ENCODE measurements at places on chromosomes 13 and 19. TPM values are rescaled to one million over a fixed set of nuclear protein-coding genes. Genes with fewer than 3 reads are reported as not detected.
A peak's percentile ranks its signal among the peaks of the same experiment; 100 is the strongest.

Gene LILRB4
- polyA plus RNA-seq: 1.3 TPM

Gene BEST2
- 0.23 TPM for polyA plus RNA-seq

GRCh38 chr13:65929436-65929835, 1300.7 kb downstream of the PCDH9 start:
- no peak for DNase-seq

- no peak for DNase-seq
These were observed 1.1 kb downstream of the SYDE1 start for GRCh38 chr19:15108145-15108844.

DNA sequence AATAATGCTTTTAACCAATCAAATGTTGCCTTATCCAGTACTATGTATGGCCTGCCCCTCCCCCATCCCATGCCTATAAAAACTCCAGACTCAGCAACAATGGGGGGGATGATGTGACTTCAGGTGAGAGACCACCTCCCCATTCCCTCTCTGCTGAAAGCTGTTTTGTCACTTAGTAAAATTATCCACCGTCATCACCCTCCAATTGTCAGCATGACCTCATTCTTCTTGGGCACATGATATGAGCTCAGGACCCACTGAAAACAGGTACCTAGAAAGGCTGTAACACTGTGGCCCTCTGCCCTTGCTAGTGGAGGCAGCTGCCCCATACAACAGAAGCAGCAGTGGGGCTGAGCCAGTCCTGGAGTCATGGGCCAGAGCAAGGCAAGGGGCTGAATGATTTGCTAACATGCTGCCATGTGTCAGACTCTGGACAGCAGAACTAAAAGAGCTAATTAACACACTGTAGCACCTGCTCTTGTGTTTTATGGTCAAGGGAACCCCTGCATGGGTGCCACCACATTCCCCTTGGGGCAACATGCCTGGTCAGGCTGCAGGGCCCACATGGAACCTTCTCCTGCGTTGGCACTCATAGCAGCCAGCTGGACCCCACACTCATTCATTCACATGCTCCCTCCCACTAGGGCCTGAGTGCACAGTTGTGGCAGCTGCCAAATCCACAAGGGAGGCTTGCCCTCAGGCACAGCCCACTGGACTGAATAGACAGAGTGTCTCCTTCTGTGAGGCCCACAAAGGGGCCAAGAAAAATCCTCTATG, 722.2 kb upstream of the PCDH20 start:
- DNase-seq: no peak

DNA sequence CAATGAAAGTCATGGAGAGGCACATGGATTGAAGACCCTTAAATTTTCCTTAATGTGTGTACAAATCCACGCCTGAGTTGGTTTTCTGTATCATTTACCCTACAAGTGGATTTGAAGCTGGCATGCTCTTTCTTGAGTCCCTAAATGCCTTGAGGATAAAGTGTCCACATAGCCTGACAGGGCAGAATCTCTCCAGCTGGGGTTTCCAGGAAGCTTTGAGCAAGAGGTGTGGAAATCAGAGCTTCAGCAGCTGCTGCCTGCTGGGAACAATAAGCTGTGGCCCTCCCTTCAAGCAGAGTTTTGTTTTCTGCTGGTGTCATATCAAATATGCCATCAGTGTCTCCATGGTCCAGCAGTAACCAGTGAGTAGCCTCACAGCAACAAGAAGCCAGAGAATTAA, 120.3 kb upstream of the SERTM1 start:
- no peak for DNase-seq

- no peak for DNase-seq
These were observed 329.8 kb upstream of the MIR17HG start for GRCh38 chr13:91017669-91018053.

- no peak for DNase-seq
These were observed 78.2 kb downstream of the AKAP11 start for GRCh38 chr13:42350141-42350540.

DNA sequence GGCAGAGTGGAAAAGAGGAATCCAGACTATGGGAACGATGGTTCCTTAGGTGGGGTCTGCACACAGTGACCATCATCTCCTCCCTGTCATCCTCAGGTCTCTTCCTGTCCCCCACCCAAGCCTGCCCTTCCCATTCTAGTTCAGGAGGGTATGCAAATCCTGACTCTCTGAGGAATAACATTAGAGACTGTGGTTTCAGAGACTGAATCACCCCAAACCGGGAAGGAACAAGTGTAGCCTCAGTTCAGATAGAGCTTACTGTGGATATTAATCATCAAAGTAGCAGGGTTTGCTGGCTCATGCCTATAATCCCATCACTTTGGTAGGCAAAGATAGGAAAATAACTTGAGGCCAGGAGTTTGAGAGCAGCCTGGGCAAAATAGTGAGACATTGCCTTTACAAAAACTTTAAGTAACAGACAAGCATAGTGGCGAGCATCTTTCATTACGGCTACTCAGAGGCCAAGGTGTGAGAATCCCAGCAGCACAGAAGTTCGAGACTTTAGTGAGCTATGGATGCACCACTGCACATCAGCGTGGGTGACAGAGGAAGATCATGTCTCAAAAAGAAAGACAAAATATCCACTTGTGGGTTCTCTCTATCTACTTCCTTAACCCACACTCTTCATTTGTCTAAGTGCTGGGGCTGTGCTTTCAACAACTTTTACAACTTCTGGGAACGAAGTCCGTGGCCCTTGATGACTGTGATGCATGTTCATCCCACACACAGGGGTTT, 19.3 kb upstream of the LGALS13 start:
- no peak for DNase-seq

DNA sequence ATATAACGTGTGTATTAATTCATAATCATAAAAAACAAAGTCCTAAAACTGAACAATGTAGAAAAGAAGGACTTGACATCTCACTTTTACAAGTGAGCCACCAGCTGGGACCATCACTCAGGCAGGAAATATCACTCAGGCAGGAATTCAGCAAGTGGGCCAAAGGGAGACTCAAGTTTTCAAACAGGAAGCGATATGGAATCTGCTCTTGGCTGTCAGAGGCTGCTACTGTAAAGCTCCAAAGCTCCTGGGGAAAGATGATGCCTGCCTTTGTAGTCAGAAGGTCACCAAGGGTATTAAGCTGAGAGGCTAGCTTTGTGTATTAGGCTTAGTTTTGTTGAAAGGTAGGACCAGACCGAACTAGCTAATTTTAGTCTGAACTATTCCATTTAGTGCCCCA, 5.5 kb upstream of the AKAP11 start:
- peak; percentile 43 for DNase-seq

DNA sequence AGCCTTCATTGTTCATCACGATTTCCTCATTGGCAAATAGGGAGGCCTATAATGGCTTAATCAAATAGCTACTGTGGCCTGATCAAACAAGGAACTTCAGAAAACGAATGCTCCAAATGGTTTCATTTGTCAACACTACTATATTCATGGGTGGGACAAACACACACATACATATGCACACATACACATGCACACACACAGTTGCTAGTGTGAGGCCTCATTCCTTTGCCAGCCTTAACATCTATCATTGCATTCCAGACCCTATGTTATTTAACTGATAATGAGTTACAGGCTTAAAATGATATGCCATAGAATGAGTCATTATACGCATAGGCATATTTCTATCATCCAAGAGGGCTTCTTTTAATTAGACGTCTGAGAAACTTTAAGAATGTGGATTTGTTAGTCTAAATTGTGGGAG, 140.2 kb downstream of the KLF5 start:
- no peak for DNase-seq

Gene DCLK1
- 7.0 TPM for polyA plus RNA-seq

DNA sequence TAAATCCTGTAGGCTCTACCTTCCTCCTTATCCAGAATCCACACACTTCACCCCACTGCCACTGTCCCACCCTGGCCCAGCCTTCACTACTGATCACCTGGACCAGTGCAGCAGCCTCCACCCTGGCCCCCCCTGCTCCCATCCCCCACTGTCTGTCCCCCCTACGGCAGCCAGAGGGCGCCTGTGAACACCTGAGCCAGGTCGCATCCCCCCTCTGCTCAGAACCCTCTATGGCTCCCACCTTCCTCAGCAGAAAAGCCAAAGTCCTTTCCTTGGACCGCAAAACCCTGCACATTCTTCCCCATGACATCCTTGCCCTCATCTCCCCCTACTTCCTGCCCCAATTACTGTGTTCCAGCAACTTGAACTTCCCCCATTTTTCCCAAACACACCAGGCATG, 20.6 kb downstream of the ELAVL3 start:
- no peak for DNase-seq

GRCh38 chr19:47036097-47036651, 12.2 kb downstream of the TMEM160 start:
- DNase-seq: no peak

DNA sequence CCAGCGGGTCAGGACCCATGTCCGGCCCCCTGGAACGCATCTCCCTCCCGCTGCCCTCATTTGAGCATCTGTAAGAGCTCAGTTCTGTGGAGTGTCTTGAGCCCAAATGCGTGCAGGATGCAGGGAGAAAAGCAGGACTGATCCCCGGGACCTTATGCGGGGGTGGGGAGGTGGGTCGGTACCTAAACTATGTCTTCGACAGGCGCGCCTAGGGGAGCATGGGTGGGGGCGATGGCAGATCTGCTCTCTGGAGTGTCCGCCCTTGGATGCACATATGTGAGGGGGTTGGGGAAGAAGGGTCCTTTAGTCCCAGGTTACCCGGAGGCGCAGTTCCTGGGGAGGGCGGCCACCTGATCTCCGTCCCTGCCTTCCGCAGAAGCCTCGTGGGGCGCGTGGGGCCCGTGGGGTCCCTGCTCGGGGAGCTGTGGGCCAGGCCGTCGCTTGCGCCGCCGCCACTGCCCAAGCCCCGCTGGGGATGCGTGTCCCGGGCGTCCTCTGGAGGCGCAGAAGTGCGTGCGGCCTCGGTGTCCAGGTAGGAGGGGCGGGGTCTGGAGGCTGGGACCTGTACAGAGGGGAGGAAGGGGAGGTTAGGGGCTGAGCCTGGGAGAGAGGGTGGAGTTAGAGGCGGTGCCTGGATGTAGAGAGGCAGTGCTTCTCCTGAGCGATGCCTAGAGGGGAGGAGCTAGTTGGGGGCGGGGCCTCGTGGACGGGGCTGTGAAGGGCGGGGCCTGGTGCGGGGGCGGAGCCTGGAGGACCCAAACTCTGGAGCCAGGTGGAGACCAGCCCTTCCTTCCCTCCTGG, 2.9 kb downstream of the CILP2 start:
- DNase-seq: no peak

Gene PRRG2
- 7.3 TPM for polyA plus RNA-seq

DNA sequence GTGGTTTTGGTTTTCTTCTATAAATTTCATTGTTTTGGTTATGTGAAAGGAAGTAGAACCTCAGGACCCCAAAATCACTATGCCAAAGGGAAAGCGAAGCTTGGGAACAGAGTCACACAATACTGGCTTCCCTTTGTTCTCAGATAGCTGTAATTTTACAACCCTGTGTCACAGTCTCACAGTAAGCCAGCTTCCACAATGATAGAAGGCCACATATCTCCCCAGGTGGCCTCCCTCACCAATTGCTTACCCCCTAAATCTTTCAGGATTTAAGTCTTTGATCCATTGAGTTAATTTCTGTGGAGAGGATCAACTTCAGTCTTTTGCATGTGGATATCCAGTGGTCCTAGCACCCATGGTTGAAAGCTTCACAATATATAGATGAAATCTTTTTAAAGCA, 58.7 kb downstream of the SLC15A1 start:
- no peak for DNase-seq

Gene KLHL1
- polyA plus RNA-seq: 0.55 TPM

DNA sequence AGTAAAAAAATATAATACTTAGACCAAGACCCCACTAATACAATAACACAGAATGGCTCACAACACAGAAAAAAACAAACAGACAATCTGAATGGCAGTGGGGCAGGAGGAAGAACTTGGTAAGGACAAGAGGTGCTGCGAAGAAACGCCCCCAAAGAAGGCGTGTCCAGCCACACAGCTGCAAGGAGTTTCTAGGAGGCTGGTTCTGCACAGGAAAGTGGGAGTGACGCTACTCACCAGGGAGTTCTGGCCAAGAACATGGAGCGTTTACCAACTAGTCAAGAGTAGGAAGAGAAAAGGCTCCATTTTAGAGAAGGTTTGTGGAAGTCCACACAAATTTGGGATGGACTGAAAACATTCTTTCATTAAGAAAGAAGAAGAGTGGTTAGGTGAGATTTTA, 95.3 kb upstream of the SLC15A1 start:
- DNase-seq: no peak

DNA sequence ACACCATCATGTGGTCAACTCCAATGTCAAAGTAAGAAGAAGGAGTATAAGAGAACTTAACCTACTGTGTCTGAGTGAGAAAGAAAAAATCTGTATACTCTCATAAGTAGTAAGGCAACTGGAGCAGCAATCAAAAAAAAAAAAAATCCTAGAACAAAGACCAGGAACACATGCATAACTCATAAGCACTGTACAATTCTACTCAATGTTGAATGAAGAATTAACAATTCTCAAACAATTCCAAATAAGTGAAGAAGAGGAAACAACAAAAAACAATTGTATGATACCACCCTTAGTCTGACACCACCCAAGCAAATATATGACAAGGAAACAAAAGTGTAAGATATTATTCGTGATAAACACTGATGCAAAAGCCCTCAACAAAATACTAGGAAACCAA, 24.6 kb downstream of the ZNF160 start:
- DNase-seq: no peak

DNA sequence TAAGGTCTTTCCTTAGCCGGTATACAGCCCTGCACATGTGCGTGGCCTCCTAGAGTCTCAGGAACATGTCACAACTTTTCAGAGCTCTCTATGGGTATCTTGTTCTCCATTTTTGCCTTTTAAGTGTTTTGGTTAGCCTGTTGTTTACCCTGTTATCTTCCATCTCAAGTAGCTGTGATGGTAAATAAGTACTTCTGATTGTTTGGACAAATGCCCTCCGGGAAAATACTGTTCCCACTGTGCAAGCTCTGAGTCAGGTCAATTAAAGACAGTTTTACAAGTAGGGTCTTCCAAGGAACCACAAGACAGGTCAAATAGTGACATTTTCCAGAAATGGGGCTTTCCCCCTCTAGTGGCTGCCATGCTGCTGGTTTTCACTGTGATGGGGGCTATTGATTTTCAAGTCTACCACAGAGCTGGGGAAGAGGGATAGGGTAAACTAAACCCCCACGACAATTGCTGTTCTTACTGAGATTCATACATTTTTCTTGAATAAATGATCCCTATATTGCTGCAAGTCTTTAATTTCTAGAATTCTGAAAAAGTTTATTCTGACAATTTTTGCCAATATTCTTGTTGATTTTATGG, 109.5 kb downstream of the TM9SF2 start:
- DNase-seq: no peak

Gene PBX4
- 6.1 TPM for polyA plus RNA-seq

- no peak for DNase-seq
These were observed 1.2 kb downstream of the KLF2 start for GRCh38 chr19:16325641-16326400.

- DNase-seq: no peak
These were observed 10.7 kb downstream of the TM6SF2 start for GRCh38 chr19:19262190-19263057.

Gene AP1M2
- 35.5 TPM for polyA plus RNA-seq

Gene HSPBP1
- polyA plus RNA-seq: 24.0 TPM

GRCh38 chr13:42035905-42036521, 12.4 kb upstream of the DGKH start:
- no peak for DNase-seq

Gene ZNF497
- 4.2 TPM for polyA plus RNA-seq
